ENCODE measurements at places on chromosomes 3 and 15.

DNA sequence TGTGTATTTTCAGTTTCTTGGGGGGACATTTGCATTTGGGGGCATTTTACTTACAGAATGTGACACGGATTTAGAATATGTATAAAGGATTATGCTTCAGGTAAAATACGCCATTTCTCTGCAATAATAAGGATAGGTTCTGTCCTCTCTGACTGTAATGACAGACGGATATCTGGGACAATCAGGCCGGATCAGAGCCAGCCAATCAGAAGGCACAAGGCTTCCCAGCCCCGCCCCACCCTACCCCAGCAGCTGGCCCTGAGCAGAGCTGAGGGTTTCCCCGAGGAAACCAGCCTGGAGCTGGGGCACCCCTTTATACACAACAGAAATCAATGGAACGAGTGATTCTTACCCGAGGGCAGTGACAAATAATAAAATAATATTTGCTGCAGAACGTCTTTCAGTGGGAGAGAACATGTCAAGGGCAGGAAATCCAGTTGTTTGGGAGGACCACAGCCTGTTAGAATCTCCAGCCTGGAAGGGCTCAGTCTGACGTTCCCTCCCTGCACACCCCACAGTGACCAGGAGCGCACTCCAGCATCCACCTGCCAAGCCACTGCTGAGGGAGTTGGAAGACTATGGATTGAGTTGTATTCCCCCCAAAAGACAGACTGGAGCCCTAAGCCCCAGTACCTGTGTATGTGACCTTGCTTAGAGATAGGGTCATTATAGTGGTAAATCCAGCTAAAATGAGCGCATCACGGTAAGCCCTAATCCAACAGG is 30.3 kb upstream of the SEC13 start:
- no peak for DNase-seq

DNA sequence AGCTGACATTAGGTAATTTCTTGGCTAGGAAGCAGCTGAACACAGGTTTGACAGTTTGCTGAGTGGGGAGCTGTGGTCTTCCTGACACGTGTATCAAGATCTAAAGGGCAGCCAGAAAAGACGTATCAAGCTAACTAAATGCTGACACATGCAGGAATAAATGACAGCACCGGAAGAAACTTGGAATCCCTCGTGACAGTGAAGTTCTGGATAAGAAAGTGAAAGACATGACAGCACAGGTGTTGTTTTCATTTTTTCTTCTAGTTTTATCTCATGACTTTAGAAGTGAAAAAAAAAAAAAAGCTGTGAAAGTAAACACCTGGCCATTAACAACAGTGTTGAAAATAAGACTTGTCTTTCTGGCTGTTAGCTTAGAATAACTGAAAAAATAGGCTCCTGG is 48.7 kb downstream of the FGF7 start:
- no peak for DNase-seq

- no peak for DNase-seq
These were observed 88.6 kb downstream of the GTPBP8 start for GRCh38 chr3:113079218-113079961.

DNA sequence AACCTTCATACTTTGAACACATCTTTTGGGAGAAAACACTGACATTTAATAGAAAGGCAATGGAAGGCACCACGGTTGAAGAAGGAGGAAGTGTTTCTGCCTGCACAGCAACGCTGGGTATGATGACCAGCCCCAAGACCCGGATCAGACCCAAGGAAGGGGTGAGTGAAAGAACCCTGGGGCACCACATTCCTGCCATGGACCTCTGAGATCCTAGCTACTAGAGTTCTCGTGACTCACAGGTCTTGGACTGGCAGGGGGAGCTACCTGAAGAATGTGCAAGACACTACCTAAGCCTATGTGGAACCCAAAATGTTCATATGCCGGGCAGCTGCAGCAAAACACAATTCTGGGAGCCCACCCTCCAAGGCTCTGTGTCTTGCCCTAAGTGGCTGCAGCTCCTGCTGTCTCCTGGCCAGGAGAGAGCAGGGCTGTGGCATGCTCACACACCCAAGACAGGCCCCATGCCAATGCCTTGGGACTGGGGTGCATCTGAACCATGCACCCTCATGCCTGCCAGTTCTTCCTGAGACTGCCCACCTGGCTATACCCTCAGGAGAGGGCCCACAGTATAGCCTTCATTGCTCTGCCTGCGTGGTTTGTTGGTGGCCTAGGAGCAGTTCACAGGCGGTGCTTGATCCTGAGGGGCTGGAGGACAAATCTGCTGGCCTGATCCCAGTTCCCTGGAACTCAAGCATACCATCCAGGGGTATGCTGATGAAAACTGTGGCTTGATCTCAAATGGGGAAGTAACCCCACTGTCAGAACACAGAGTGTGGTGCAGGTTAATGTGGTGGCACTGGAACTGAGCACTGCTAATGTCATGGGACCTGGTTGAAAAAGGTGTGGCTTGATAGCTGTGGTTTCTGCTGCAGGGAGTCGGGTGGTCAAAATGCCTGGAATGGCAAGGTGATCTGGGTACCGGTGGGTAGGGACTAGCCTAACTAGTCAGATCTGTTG is 353.3 kb upstream of the ARHGEF26 start:
- no peak for DNase-seq

- no peak for DNase-seq
These were observed 443.1 kb downstream of the AGBL1 start for GRCh38 chr15:86522721-86523120.

GRCh38 chr15:61112231-61112630 is 116.9 kb downstream of the RORA start:
- no peak for DNase-seq

DNA sequence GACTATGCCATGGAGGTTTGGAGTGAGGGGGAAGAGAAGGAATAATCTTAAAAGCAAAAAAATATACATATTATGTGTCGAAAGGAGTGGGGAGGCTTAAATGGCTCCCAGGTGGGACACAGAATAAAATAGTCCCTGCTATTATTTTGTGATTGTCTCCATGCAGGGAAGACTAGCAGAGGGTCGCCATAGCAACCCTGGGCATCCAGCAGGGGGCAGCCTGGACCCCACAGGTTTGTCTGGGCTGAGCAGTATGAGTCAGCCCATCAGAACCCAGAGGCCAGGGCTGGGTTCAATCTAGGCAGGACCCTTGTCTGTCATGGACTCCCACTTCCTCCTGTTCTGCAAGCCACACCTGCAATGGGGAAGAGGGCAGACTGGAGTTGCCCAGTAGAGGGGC is 17.6 kb upstream of the LINGO1 start:
- DNase-seq, result no peak

- no peak for DNase-seq
These were observed 26.8 kb upstream of the GP9 start for GRCh38 chr3:129033633-129034321.

GRCh38 chr3:182325213-182325950 is 467.9 kb upstream of the ATP11B start:
- no peak for DNase-seq

- peak; percentile 65 for DNase-seq
These were observed 32.1 kb upstream of the DENND4A start for GRCh38 chr15:65824031-65824743.

DNA sequence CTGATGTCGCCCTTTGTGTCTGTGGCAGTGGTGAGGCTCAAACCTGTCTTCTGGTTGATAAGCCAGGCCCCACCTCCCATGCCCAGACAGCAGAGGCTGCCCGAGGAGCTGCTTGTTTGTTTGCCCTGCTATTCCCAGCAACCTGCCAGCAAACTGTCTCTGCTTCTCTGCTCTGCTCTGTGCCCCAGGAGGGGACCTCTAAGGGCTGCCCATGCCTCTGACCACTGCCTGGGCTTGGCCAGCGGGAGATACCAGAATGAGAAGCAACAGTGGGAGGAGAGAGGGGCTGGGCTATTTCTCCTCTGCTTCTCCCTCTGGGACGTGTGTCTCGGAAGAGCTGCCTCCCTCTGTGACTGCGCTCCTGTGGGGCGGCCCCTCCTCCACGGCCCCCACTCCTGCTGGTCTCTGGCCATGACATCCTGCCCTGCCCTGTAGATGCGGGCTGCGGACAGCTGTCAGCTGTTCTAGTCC is 213.1 kb downstream of the RPLP1 start:
- no peak for DNase-seq

GRCh38 chr3:71304684-71305083 is 278.8 kb downstream of the FOXP1 start:
- no peak for DNase-seq

DNA sequence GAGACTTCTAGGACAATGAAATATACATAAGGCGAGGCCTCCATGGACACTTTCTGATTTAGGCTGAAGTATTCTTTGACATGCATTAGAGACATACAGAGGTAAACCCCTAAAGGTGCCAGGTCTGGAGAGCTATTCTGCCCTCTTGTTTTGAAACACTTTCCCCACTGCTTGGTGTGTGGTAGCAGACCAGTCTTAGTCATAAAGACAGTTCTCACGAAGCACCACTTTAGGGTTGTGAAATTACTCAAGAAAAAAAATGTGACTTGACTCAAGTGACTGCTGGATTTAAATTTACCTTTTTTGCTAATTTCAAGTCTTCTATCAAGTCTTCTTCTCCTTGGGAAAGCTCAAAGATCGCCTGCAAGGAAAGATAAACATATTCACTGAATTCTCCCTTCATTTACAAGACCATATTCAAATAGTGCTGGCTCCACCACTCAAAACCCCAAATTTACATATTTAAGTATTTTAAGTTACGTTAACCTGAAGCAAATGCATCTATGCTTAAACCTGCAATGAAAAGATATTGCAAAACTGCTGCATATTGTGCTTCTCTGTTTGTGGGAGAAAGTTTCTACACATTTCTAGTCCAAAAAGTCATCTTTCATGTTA is 48.4 kb downstream of the ARHGEF3 start:
- peak; percentile 66 for DNase-seq

DNA sequence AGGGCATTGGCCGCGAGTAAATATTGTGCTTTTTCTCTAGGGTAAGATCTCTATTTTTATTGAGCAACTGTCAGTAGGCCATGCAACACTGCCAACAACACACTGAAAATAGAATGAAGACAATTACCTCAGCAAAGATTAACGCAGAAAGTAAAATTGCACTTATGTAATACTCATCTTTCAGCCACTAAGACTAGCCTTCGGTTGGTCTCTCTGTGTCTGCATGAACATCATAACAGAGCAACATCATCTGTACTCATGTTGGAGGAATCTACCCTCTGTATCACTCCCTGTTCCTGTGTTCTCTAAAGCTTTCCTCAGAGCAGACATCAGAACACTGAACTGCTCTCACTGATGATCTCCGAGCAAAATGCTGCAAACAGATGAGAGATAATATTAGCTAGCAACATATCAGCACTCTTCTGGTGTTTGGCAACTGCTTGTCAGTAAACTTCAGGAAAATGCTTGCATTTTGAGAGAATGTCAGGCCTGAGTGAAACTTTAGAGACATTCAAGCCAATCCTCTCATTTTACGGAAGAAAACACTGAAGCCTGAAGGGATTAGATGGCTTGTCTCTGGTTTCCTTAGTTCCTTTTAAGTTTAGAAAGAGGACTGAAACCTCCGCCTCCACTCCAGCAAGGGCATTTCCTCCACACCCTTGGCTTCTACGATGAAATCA is 8.4 kb upstream of the LRRC3B start:
- no peak for DNase-seq

DNA sequence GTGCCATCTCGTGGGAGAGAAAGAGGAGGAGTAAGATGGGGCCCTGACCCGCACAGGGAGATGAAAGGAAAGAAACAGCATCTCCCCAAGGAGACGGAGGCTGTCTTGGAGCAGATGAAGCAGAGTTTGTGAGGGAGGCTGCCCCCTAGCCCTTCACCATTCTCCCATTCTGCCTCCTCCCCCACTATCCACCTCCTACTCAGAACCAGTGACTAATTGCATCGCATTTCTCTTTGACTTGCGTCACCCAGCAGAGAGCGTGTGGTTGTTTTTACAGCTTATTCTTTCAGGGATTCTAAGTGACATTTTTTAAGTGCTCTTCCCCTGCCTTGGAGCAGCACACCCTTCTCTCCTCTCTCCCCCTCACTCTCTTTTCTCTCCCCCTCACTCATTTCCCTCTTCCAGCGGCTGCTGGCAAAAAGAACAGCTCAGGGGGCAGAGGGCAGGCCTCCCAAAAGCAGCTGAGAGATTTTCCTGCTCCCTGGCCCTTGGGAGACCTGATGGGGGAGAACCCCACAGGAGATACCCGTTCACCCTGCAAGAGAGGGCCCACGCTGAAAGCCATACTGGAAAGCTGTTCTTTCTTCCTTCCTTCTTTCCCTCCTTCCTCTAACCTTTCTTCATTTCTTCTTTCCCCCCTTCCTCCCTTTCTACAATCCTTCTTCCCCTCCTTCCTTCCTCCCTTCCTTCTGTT is 91.8 kb downstream of the MRPL46 start:
- DNase-seq, result no peak

DNA sequence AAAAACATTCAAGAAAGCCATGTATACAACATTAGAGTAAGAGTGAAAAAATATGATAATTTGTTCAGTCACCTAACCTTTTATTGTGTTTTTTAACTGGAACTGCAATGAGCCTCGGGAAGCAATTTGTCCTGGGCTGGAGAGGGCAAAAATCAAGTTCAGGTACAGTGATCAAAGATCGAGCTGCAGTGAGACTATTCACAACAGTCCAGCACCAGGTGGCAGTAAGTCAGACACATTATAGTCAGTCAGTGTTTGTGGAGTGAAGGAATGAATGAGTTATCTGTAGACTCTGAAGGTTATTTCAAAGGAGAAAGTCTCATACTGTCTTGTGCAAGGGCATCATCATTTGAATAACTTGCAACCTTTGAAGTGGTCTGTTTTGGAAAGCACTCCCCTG is 116.6 kb downstream of the CHDH start:
- DNase-seq, result no peak

GRCh38 chr3:182349051-182349450 is 444.3 kb upstream of the ATP11B start:
- DNase-seq, result no peak

- DNase-seq, result no peak
These were observed 43.0 kb downstream of the SPSB4 start for GRCh38 chr3:141093971-141094684.

- no peak for DNase-seq
These were observed 158.1 kb downstream of the PTPRG start for GRCh38 chr3:61719278-61719977.

- no peak for DNase-seq
These were observed 272.8 kb downstream of the BBX start for GRCh38 chr3:107795514-107796094.

DNA sequence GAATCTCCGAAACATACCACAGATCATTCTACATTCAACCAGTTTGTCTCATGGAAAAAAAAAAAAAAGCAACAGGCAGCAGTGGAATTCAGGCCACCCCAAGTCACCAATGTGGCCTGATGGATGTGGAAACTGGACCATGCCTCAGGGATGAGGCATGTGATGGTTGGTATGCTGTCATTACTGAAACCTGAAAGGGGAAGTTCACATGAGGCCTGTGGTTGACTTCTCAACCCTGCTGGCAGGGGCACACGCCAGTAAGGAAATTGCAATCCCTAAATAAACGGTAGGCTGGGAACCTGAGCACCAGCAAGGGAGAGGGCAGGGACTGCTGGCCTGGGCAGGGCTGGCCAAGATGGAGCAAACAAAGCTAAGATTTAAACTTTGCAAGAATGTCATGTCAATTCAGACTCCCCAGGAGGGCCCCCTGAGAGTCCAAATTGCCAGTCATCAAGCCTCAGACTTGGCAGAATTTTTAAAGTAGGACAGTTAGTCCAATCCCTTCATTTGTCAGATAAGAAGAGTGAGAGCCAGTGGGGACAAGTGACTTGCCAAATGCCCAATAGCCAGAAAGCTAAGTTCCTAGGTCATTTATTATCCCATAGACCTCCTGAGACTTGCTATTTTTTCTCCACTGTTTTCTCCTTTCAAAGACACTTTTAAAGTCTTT is 310.4 kb downstream of the ERC2 start:
- DNase-seq, result peak; percentile 93

GRCh38 chr15:95922431-95922830 is 408.1 kb upstream of the NR2F2 start:
- DNase-seq, result no peak

- no peak for DNase-seq
These were observed 82.0 kb downstream of the LIPC start for GRCh38 chr15:58513726-58514336.
